ENCODE measurements at places on chromosomes 11 and 22.

DNA sequence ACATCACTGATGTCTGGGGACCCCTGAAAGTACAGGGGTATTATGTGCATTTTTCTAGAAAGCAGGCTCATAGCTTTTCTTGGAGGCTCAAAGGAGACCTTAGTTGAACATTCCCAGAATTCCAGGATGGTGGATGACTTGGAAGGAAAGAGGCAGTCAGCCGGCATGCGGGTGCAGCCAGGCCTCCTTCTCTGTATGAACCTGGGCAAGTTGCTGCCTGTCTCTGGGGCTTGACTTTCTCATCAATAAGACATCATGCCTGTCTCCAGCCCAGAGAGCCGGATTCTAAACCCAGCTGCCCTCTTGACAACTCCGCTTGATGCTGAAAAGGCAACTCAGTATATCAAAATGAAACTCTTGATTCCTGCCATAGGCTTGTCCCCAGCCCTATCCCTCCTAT lies 12.6 kb downstream of the MS4A15 start:
- DNase-seq, result no peak

DNA sequence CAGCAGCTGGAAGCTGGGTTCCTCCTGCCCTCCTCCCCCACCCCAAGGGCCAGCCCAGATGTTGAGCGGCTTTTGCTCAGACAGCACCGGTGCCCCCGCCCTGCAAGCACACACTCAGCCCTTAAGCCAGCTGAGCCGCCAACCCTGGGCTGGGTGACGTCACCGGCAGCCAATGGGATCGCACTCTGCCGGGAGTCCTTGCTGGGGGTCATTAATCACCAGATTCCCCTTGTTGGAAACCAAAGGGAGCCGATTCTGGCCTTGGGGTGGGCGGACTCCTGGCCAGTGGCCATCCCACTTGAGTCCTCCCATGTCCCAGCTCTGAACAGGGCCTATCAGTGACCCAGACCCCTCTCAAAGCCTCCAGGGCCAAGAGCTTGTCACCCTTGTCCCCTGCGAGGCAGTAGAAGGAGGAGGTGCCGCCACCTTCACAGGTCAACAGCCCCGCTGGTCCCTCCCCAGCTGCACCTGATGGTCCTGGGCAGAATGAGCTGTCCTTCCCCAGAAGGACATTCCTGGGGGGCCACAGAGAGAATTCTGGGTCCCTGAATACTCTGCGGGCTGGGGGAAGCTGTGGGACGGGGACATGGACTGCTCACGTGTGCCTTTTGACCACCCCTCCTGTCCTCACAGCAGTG lies 7.4 kb downstream of the DUSP8 start:
- DNase-seq, result no peak

DNA sequence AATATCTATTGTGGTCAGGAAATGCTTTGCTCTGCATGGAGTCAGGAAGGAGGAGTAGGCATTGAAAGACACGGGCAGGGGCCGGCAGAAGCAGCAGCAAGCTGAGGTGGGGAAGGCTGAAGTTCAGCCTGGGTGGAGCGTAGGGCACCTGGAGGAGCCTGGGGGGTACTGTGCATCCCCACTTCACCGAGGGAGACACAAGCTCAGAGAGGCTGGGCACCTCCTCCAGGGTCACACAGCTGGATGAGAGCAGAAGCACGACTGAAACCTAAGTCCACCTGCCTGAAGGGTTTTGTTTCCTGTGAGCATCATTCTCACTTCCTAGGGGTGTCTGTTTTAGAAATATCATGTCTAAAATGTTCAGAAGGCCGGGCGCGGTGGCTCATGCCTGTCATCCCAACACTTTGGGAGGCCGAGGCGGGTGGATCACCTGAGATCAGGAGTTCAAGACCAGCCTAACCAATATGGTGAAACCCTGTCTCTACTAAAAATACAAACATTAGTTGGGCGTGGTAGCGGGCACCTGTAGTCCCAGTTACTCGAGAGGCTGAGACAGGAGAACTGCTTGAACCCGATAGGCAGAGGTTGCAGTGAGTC lies 138.3 kb downstream of the MPPED1 start:
- no peak for DNase-seq

GRCh38 chr11:96641261-96641660 lies 251.4 kb downstream of the JRKL start:
- no peak for DNase-seq

DNA sequence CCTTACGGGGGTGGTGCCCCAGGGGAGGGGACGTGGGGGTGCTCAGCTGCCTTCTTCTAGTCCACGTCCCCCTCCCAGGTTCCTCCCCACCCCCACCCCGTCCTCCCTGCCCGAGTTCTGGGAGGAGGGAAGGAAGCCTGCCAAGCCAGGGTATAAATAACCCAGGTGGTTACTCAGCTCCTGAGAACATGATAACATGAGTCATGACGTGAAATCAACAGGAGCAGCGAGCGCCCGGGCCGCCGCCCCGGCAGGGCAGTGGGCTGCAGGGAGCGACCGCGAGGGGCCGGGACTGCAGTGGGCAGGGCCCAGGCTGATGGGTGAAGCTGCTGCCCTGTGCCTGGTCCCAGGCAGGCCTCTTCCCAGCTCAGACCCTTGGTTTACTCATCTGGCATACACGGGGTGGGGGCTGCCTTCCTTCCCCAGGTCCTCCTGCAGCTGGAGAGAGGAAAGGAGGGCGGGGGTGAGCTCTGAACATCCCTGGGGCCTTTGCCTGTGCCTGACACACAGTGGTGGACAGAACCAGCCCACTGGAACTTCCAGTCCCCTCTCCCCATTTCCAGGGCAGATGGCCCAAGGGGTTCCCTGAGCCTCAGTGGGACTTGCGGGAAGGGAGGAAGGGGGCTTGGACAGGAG lies 8.8 kb upstream of the PDGFB start:
- peak; percentile 30 for DNase-seq

GRCh38 chr11:120146413-120147093 lies 8.6 kb upstream of the TRIM29 start:
- no peak for DNase-seq

- DNase-seq, result no peak
Measured at GRCh38 chr11:70432065-70432464, 33.7 kb downstream of the CTTN start.

DNA sequence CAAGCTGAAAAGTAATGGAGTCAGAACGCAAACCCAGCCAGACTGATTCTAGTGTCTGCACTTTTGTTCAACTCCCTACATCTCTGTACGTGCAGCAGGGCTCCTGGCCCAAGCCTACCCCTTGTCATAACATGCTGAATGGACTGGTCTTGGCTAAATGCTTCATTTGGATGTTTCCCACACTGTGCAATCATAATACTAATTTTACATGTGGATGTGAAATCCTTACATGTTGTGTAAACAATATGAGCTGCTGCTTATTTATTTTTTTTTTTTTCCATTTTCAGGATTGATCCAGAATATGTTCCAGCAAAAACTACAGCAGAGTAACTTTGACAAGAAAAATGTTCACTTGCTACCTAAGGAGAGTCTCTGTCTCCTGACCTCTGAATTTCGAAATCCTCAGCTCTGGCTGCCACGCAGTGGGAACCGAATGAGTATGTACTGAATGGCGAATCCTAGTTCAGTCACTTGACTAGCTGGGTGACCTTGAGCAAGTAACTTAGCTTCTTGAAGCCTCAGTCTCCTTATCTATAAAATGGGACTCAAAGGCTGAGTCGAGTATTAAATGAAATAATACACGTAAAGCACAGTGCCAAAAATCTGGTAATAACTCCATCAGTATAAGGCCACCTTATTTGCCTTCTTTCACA lies 133.4 kb downstream of the EHF start:
- no peak for DNase-seq

DNA sequence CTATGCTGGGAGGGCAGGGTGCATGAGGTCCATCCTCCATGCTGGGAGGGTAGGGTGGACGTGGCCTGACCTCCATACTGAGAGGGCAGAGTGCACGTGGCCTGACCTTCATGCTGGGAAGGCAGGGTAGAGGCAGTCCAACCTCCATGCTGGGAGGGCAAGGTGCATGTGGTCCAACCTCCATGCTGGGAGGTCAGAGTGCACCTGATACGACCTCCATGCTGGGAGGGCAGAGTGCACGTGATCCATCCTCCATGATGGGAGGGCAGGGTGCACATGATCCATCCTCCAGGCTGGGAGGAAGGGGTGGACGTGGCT lies 622.2 kb downstream of the BRD1 start:
- no peak for DNase-seq

- no peak for DNase-seq
Measured at GRCh38 chr11:29483831-29484230, 533.0 kb downstream of the KCNA4 start.

- no peak for DNase-seq
Measured at GRCh38 chr22:49406879-49407587, 420.6 kb downstream of the BRD1 start.

DNA sequence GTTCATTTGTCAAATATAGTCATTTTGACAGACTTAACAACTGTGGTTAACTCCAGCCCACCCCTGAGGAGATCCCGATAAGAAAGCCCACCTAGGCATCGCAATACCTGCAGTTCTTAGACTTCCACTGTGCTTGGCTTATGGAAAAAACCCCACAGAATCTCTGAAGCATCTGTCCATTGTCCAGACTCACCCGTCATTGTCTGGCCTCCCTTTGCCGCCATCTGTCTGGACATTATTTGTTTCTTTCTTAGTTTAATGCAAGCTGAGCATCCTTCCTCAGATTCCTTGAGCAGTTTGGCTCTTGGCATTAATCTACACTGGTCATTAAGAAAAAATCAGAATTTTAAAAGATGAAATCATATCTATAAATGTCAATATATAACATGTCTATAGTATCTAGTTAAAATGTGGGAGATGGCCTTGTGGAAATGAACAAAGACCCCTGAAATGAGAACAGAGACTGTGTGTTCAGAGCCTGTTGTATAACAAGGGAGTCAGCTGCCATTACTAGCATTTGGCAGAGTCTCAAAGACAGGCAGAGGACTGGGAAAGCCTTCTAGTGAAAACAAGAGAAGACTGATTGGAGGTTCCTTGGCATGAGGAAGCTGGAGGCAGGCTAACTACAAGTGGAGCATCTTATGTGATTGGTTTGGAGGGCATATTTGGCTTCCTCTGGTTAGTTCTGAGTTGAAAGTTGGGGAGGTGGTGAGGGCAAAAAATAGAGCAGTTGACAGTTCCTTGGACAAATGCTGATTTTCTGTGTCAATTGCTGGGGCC lies 80.4 kb downstream of the SPON1 start:
- DNase-seq, result peak; percentile 56

GRCh38 chr22:23557036-23557435 lies 23.1 kb downstream of the IGLL1 start:
- DNase-seq, result no peak

DNA sequence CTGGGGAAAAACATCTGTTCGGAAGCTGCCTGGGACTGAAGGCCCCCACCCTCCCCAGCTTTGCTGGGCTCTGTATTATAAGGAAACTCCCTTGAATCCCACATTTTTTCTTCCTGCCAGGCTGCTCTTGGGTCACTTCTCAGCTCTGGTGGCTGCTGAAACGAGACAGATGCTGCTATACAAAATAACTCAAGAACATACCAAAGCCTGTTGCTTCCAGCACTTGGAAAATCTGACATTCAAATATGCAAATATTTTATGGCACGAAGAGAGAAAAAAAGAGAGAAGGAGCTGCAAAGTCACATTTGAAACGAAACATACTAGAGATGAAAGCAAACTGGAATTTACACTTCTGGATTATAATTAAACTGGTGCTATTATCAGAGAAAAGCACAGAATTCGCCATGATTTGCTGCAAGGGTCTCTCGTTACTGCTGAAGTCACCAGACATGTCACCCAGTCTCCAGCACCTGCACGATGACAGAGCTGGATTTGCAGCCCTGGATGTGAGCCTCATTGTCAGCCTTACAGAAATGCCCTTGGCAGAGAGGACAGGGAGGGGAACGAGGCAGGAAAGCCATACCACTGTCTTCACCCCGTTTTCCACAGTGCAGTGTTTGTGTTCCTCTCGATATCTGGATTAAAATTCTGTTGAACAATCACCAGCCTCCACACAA lies 47.9 kb upstream of the IGSF9B start:
- DNase-seq, result no peak

GRCh38 chr22:21990445-21991303 lies 8.1 kb upstream of the TOP3B start:
- DNase-seq, result no peak

DNA sequence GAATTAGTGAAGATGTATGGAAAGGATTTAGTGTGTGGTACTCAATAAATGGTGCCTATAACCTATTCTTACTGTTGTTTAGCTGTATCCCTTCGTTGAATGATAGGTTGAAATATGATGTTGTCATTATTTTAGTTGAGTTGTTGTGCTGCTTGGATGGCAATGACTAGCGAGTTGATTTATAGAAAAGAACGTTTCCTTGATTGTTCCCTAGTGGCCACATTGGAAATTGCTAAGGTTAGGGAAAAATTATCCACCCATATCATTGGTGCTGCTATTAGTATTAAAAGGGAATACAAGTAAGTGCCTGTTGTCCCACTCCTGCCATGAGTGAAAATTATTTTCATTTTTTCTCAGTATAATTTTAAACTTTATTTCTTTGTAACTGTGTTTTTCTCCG lies 14.5 kb downstream of the EMSY start:
- DNase-seq, result no peak

GRCh38 chr22:20574920-20575353 lies 67.5 kb downstream of the MED15 start:
- no peak for DNase-seq

- DNase-seq, result no peak
Measured at GRCh38 chr22:16601437-16602223, 9.0 kb upstream of the CCT8L2 start.

- DNase-seq, result no peak
Measured at GRCh38 chr11:128058580-128059208, 528.7 kb downstream of the ETS1 start.

DNA sequence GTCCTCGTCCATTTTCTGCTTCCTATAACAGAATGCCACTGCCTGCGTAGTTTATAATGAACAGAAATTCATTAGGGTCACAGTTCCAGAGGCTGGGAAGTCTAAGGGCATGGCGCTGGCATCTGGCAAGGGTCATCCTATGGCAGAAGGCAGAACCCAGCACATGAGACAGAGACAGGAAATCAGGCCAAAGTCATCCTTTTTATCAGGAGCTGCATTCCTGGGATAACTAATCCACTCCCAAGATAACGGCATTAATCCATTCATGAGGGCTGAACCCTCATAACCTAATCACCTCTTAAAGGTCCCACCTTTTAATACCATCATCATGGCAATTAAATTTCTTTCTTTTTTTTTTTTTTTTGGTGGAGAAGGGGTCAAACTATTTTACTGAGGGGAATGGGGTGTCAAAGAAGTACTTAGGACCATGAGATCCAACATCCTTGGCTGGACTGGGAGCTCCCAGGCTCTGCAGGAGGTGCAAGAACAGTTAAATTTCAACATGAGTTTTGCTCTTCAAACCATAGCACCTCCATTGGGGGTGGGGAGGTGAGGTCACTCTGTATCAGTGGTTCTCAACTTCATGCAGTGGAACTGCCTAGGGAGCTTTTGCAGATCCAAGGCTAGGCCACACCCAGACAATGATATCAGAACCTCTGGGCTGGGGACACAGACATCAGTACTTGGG lies 4.4 kb downstream of the TMEM109 start:
- DNase-seq, result no peak

GRCh38 chr11:94402355-94402754 lies 1.1 kb upstream of the GPR83 start:
- DNase-seq, result no peak

- DNase-seq, result no peak
Measured at GRCh38 chr11:34203377-34203871, 98.0 kb downstream of the NAT10 start.
